ENCODE measurements at places on chromosomes 7 and 10. TPM values are rescaled to one million over a fixed set of nuclear protein-coding genes. Genes with fewer than 3 reads are reported as not detected.
A peak's percentile ranks its signal among the peaks of the same experiment; 100 is the strongest.

- no peak overlapping the region for H3K4me3 ChIP-seq
- no peaks in the 10 kb centered on the region for H3K4me1 ChIP-seq
- DNase-seq, result no peak
- no peaks in the 10 kb centered on the region for H3K27me3 ChIP-seq
- no peak overlapping the region for H3K27ac ChIP-seq
- no peaks in the 10 kb centered on the region for H3K36me3 ChIP-seq
Observed at GRCh38 chr7:14158111-14158510, 168.6 kb upstream of the ETV1 start.

GRCh38 chr7:111554086-111554485 lies 8.2 kb downstream of the IMMP2L start:
- no peak for DNase-seq
- H3K27me3 ChIP-seq, result no peaks in the 10 kb centered on the region
- H3K4me1 ChIP-seq, result peaks cover 8% of the 10 kb centered on the region
- H3K36me3 ChIP-seq, result peaks cover 57% of the 10 kb centered on the region
- no peak overlapping the region for H3K27ac ChIP-seq

DNA sequence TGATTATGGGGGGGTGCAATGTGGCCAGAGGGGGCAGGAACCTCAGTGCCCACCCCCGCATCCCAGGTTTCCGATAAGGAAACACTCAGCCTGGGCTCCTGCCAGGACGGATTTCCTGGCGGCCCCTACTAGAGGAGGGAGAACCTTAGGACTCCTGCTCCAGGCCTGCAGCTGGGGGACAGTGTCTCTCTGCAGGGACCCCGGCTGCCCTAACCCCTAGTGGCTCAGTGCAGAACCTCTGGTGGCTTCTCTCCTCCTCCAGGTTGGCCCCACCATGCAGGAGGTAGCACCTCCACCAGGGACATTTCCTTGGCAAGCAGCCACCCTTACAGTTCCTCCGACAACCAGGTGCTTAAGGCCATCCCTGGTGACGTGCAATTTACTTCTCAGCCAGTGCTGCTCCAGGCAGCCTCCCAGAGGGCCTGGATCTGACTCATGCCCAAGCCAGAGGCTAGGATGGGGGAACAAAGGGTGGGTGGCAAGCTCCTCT lies 31.9 kb downstream of the SH2B2 start:
- no peaks in the 10 kb centered on the region for H3K36me3 ChIP-seq
- no peak for DNase-seq
- no peak overlapping the region for H3K4me3 ChIP-seq
- peaks cover 4% of the 10 kb centered on the region for H3K27me3 ChIP-seq
- H3K27ac ChIP-seq, result no peak overlapping the region

DNA sequence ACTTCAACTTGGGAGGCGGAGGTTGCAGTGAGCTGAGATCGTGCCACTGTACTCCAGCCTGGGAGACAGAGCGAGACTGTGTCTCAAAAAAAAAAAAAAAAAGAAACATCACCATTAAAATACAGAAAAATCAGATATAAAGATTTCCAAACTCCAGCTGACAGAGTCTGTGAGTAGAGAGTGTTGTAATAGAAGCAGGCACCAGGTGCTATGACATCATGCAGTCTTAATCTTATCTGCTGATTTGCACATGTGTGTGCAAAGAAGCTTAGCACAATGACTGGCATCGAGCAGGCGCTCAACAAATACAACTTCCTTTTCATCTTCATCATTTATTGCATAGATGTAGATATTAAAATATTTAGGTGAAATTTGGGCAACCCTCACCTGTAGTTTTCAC lies 92.2 kb downstream of the PRKCQ start:
- no peak for DNase-seq
- H3K36me3 ChIP-seq, result peaks cover 88% of the 10 kb centered on the region
- H3K27me3 ChIP-seq, result no peaks in the 10 kb centered on the region
- peaks cover 54% of the 10 kb centered on the region for H3K4me1 ChIP-seq
- H3K27ac ChIP-seq, result no peak overlapping the region

- peaks cover 7% of the 10 kb centered on the region for H3K27me3 ChIP-seq
- H3K4me1 ChIP-seq, result no peaks in the 10 kb centered on the region
Observed at GRCh38 chr7:29825775-29826529, 19.6 kb downstream of the WIPF3 start.

DNA sequence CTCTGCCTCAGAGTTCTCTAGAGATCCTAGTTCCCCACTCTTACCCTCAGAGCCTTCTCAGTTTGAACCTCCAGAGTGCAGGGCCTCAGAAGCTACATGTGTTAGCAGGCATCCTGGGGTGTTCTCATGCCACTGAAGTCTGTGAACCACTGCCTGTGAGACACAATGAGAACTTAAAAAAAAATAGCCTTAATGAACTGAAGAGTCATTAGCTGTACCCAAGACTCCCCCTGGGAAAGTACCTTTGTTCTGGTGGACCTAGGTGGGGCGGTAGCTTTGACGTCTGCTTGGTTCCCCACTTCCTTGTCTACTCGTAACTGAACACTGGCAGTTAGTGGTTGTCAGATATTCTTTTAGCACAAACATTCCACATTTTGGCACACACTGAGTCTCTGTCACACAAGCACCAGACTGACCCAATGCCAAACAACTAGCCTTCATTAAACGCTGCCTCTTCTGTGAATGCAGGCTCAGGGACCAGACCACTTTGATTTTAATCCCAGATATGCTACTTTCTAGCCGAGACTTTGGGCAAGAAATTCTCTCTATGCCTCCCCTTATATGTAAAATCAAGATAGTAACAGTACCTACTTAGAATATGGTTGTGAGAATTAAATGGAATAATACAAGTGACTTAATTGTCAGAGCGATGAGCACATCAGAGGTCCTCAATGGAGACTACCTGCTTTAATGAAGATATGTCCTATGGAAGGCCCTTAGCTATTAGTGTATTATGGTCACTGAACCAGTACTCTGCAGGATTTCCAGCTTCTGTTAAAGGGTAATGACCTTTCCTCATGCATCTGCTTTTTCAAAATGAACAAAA lies 75.3 kb upstream of the CC2D2B start:
- H3K27ac ChIP-seq, result peak overlapping the region; percentile 98
- peak overlapping the region; percentile 73 for H3K4me3 ChIP-seq
- DNase-seq, result peak; percentile 91
- H3K4me1 ChIP-seq, result peaks cover 56% of the 10 kb centered on the region
- H3K27me3 ChIP-seq, result no peaks in the 10 kb centered on the region
- H3K36me3 ChIP-seq, result peaks cover 19% of the 10 kb centered on the region

DNA sequence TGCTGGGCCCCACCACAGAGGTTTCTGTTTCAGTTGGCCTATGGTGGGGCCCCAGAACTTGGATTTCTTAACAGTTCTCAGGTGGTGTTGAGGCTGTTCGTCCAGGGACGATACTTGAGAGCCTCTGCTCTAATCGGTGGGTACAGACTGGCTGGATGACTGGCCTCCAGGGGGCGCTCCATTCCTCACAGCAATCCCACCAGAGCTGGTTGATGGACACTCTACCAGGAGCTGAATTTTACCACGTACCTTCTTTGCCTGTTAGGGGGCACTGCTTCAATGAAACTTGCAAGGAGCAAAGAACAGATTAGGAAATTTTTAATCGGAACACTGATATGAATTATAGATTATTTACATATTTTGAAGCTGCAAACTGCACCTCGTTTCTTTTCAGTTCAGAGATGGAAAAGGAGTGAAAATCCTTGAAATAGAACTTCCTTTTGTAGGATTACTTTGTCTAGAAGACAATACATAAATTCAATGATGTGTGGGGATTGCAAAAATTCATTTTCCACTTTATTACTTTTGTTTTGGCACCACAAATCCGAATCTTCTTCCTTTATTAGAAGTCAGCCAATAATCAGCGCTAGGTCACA lies 44.8 kb downstream of the KBTBD2 start:
- no peak overlapping the region for H3K27ac ChIP-seq
- peak; percentile 95 for DNase-seq
- peak overlapping the region; percentile 26 for H3K4me3 ChIP-seq
- no peaks in the 10 kb centered on the region for H3K36me3 ChIP-seq

DNA sequence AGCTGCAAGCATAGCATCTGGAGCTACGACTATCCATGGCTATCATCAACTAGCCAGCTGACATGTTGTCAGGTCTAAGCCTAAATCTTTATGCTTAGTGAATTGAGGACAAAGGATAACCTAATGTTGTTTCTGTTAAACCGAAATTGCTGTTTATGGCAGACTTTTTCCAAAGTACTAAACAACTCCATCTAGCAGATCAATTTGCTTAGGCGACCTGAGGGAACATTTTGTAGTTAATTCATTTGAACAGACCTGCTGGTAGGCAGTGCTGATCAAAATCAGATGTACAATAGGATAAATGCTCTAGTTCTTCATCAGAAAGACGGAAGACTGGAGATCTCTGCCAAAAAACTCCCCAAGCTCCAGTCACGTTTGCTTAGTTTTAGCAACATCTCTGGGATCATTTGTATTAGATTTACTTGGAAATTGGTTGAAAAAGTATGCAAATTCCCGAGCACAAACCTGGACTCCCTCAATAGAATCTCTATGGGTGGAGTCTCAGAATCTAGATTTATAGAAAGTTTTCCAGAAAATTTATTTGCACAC lies 301.6 kb upstream of the NRP1 start:
- H3K27ac ChIP-seq, result no peak overlapping the region
- H3K27me3 ChIP-seq, result no peaks in the 10 kb centered on the region
- H3K4me1 ChIP-seq, result no peaks in the 10 kb centered on the region
- H3K36me3 ChIP-seq, result no peaks in the 10 kb centered on the region
- no peak overlapping the region for H3K4me3 ChIP-seq

DNA sequence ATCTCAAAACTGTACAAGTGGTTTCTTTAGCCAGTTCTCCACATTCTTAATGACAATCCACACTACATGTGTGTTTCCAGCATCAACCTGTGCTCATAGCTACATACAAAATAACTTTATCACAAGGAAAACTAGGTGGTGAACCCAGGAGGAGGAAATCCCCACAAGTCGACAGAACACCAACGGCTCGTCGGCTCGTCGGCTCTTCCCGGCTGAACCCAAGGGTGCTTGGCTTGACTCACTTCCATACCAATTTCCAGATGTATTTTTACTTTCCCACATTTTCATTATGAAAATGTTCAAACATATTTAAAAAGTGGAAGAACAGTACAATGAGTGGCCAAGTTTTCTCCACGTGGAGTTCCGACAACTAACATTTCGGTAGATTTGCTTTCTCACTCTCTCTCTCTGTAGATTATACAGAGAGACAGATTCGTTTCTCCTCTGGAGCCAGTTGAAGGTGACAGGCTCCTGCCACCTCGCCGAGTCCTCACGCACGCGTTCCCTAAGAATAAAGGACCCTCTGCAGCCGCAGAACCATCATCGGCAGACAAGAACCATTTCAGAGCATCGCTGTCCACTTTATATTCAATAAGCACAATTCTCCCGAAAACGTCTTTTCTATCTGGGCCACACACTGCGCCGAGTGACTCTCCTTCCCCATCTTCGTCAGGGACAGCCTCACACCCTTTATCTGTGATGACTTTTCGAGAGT lies 53.3 kb downstream of the DIP2C start:
- H3K36me3 ChIP-seq, result no peaks in the 10 kb centered on the region
- H3K4me1 ChIP-seq, result no peaks in the 10 kb centered on the region

GRCh38 chr10:70333268-70333667 lies 49.2 kb downstream of the LRRC20 start:
- H3K36me3 ChIP-seq, result peaks cover 4% of the 10 kb centered on the region
- no peak for DNase-seq
- no peak overlapping the region for H3K27ac ChIP-seq
- H3K4me1 ChIP-seq, result peaks cover 6% of the 10 kb centered on the region

DNA sequence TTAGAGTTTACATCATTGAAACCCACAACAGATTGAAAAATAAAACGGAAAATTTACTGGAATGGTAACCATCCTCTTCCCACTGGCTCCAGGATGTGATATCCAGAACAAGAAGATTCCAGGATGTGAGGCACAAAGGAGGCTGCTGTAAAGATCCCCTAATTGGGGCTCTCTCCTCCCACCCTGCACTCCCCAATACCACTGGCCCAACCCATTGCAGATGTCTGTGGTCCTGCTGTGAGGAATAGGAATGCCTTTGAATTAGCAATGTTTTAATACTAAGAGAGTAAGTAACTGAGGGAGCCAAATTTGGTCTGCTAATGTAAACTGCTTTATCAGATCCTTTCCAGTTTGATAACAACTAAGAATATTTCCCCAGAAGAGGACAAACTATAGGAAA lies 225.9 kb upstream of the INHBA start:
- DNase-seq, result no peak
- no peak overlapping the region for H3K4me3 ChIP-seq
- peaks cover 6% of the 10 kb centered on the region for H3K27me3 ChIP-seq
- H3K27ac ChIP-seq, result no peak overlapping the region
- peaks cover 4% of the 10 kb centered on the region for H3K4me1 ChIP-seq

GRCh38 chr10:43202657-43203447 lies 64.0 kb downstream of the RASGEF1A start:
- no peak overlapping the region for H3K27ac ChIP-seq
- no peaks in the 10 kb centered on the region for H3K27me3 ChIP-seq
- peaks cover 6% of the 10 kb centered on the region for H3K4me1 ChIP-seq
- H3K4me3 ChIP-seq, result peak overlapping the region; percentile 83
- peak; percentile 81 for DNase-seq

- no peak overlapping the region for H3K4me3 ChIP-seq
- H3K4me1 ChIP-seq, result peaks cover 18% of the 10 kb centered on the region
- H3K36me3 ChIP-seq, result no peaks in the 10 kb centered on the region
- no peak for DNase-seq
- no peaks in the 10 kb centered on the region for H3K27me3 ChIP-seq
Observed at GRCh38 chr7:1948301-1948796, 278.3 kb downstream of the ELFN1 start.

Gene AFAP1L2
- total RNA-seq, result 3.9 TPM

Gene LGI1
- not detected for total RNA-seq

Gene NEBL
- 0.59 TPM for total RNA-seq

Gene NPTX2
- total RNA-seq, result not detected

Gene VWC2
- not detected for total RNA-seq

Gene SRGN
- 996 TPM for total RNA-seq

Gene ENKUR
- total RNA-seq, result not detected

Gene ITIH5
- total RNA-seq, result not detected

Gene FAM107B
- 103 TPM for total RNA-seq

Gene SVOPL
- total RNA-seq, result not detected

Gene NUTM2A
- not detected for total RNA-seq

Gene PODXL
- 0.71 TPM for total RNA-seq

Measured in activated CD4-positive, alpha-beta T cell treated with anti-CD3 and anti-CD28 coated beads, Interleukin-2, amount 10 ng/mL, durations not matched to agents 24 days and 14 days (primary cell).